CD4-positive, alpha-beta T cell treated with Interleukin-4 for 4 hours (primary cell): ENCODE measurements at places on chromosomes 5 and 9.
A peak's percentile ranks its signal among the peaks of the same experiment; 100 is the strongest.

- DNase-seq: no peak
Measured at GRCh38 chr5:54446379-54446732, 9.1 kb upstream of the HSPB3 start.

- no peak for DNase-seq
Measured at GRCh38 chr9:70470050-70471015, 55.9 kb upstream of the KLF9 start.

GRCh38 chr5:67451640-67452279 lies 255.2 kb upstream of the CD180 start:
- DNase-seq: no peak

GRCh38 chr5:168153876-168154270 lies 137.6 kb upstream of the WWC1 start:
- no peak for DNase-seq

DNA sequence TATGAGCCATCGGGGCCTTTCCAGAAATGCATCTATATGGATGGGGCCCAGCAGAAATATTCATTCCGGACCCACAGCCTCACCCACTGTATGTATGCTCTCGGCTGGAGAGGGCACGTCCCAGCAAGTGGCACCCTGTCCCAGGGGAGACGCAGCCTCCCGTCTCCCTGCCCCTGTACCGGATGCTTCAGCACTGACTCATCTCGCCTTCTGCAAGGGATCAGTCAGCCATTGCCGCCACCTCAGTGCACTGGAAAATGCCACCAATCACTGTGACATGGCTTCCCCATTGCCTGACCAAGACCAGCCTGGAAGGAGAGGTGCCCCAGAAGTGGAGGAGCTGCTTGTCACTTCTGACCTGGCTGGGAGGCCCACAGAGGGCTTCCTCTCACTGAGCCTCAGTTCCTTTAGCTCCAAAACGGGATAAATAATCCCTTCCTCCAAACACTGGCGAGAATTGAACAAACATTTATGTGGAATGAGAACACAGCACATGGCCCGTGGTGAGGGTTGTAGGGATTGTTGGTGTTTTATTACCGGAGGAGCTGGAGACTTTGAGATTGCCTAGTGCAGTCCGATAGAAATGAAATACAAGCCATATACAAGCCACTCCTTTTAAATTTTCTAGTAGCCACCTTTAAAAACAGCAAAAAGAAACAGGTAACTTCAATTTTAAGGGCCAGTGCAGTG lies 43.9 kb upstream of the ORM1 start:
- DNase-seq: no peak

DNA sequence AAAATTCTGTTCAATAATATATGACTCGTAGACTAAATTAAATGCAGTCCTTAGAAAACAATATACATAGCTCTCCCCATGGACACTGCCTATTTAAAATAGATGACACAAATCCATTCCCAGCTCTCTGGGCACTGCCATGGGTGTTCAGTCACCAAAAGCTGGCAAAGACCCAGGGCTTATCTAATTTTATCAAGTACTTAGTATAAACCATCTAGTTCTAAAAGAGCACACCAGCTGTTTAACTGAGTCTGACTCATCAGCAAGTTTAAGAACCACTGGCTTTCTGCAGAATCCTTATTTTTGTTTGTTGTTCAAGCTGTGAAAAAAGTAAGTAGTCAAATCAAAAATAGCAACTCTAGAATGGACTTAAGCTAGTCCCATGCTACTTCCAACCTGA lies 107.6 kb downstream of the PLPP1 start:
- peak; percentile 26 for DNase-seq

DNA sequence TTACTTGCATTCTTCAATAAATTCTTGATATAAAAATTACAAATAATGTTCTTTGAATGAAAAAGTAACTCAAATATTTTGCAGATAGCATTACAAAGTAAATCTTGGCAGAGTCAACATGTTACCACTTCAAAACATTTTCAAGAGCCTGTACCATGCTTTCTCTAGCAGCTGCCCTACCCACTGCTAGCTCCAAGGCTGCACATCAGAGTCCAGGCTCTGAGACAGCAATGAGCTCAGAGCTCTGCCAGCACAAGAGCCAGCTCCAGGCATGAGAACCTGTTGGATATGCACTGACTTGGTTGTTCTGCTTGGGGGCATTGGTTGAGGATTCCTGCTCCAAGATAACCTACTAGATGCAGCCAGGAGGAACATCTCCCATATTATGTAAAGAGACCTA lies 211.3 kb upstream of the HAPLN1 start:
- DNase-seq: no peak

DNA sequence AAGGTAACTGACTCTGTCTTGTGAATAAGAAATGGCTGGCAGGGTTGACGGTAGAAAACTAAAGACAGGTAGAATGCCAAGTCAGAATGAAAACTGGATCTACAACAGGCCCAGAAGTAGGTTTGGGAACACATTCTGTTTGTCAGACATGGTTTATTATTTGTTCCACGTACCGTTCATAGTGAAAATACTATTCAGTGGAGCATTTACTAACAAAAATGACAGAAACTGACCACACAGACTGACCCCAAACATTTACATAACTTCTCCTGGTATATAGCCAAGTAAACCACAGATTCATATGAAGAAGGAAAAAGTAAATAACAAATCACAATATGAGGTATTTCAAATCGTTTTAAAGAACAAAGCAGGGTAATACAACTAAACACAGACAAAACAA lies 73.7 kb downstream of the SLC38A9 start:
- no peak for DNase-seq

DNA sequence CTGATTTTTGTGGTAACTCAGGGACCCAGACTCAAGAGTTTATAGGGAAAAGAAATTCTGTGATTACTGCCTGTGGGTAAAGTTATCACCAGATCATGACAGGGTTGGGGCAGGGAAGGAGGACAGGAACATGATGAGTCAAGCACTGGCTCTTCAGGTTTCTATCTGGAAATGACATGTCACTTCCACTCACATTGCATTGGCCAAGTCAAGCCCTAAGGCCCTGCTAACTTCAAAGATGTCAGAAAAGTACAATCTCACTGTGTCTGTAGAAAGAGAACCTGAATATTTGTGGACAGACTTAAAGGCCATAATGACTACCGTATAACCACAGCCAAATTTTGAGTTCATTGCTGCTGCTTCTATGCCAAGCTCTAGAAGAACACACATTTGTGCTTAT lies 187.7 kb downstream of the TLE4 start:
- DNase-seq: no peak

DNA sequence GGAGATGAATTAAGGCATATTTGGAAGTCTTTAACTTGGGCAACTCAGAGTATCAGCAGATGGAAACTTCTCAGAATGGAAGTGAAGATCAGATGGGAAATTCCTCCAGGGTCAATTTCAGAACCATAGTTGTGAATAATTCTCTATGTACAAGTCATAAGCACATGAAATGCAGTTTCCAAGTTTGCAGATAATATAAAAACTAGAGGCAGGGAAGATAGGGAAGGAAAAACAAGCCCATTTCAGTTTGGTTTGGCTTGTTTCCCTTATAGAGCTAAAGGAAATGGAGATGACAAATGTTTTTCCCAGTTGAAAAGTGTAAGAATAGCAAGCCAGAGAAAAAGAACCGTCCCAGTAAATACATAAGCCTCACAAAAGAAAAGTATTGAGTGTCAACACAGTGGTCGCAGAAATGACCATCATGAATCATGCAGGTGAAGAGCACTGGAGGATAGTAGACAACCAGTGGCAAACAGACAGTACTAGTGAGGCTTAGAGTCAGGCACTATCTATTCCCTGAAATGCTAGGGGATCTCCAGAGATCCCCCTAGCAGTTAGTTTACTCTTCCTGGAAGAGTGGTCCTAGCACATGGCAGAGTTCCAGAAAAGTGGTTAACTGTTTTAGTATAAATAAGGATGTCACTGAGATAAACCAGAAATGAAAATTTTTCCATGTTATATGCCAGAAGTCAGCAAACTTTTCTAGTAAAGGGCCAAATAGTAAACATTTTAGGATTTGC lies 245.9 kb downstream of the SAXO1 start:
- no peak for DNase-seq

DNA sequence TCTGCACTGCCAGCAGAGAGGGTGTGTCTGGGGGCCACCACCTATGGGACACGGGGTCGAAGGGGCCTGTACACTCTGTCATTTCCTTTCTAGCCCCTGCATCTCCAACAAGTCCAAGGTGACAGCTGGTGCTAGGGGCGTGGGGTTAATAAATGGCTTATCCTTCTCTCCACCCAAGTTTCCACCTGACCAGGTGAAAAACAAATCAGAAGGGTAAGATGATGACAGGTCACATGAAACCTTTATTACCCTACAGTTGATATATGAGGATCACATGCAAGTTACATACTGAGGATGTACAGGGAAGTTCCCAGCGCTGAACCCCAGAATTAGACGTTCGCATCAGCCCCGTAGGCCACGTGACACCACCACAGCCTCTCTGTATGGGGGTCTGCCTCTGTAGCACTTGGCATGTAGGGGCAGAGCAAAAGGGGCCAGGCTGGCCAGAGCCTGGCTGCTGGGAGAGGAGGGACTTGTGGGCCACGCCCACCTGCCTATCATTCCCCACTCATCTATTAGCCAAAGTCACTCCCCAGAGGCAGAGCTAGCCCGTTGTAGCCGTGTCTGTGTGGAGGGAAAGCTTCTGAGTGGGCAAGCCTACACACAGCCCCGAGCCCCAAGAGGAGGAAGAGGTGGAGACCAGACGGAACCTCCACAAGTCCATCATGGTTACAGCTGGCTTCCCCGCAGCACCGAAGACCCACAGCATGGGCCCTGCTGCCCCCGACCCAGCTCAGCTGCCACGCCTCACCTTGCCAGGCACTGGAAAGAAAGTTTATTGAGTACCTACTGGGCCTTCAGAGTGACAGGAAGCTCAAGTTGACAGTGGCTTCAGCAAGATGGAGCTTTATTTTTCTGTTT lies 2.2 kb downstream of the TMEM141 start:
- DNase-seq: no peak

GRCh38 chr5:136056771-136057335 lies 28.1 kb downstream of the TGFBI start:
- DNase-seq: no peak

- peak; percentile 27 for DNase-seq
Measured at GRCh38 chr9:135990468-135991429, 29.6 kb upstream of the UBAC1 start.

GRCh38 chr9:105074491-105074890 lies 146.5 kb upstream of the ABCA1 start:
- DNase-seq: no peak

DNA sequence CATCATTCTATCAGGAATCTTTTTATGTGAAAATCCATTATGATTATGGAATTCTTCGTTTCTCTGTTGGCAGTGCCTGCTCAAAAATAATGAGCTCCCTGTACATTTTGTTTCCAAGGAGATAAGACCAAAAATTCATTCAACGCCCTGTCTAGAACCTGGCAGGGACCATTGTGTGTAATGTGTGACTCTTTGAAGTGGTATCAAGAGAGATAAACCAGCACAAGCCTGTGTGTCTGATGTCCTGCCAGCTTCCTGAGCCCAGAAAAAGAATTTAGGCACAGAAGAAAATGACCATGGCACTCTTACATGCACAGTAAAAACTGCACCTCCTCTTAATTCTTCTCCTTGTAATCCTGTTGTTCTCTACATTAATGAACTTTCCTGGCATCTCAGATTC lies 177.4 kb downstream of the SAXO1 start:
- DNase-seq: no peak

- DNase-seq: no peak
Measured at GRCh38 chr5:35324679-35325078, 94.4 kb upstream of the PRLR start.

DNA sequence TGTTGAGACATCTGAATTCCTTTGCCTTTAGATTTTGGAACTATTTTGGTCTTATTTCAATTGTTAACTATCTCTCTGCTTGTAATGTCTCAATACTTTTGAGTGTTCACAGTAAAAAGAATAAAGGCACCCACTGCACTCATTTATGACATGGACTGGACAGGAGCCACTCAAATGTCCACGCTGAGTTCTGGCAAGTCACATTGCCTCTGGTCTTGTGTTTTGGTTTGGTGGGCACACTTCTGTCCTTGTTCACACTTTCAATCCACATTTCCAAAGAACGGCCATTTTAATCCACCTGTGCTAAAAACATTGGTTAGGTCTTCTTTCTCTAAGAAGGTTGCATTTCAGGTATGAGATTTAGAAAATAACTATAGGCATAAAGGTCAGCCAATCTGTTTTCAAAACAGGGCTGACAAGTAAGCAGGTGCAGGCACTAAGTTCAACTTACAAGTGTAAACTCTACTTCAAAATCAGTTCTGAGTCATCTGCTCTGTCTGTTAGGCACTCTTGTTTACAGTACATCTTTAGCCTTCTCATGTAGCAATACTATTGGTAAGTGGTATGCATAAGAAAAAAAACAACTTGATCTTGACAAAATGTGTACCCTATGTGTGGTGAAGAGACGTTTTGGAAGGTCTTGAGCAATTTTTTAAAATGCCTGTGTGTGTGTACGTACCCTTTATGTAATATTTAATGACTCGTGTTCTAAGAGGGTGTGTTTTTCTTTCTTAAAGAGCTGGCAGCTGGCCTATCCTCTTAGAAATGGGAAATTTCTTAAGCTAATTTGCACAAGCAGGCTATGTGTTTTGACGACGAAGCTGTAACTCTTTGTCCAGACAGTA lies 31.5 kb upstream of the ZFAND5 start:
- DNase-seq: no peak

DNA sequence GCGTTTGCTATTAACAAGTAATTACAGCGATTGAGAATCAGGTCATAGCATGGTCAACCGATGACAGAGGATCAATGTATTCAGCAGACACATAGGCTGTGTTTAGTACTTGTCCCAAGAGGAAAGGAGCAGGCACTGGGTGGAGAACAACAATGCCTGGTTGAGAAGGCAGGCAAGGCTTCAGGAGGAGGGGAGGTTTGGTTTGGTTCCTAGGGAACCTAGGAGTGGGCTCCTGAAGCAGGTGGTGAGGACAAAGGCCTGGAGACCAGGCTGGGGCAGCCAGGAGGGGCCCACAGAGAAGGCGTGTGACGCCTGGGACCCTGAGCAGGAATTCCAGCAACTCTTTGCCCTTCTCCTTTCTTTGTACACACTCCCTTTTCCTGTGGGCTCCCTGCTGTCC lies 195.6 kb downstream of the SPOCK1 start:
- DNase-seq: no peak

DNA sequence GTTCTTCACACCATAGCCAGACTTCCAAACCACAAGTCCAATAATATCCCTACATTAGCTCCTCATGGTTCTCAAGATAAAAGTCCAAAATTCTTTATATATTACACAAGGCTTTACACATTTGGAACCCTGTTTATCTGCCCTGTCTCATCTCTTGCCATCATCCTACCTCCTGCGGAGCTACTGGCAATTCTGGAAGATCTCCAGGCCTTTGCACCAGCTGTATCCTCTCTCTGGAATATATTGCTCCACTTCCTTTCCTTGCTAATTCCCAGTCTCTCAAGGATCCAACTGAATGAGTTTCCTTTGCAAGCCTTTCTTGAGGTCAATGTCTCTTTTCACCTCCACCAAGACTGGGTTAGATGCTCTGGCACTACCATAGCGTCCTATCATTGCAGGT lies 41.3 kb upstream of the MIER3 start:
- DNase-seq: no peak
